Body of pancreas (tissue), 4 donors: ENCODE measurements at places on chromosomes 3 and 15.
A peak's percentile ranks its signal among the peaks of the same experiment; 100 is the strongest.

DNA sequence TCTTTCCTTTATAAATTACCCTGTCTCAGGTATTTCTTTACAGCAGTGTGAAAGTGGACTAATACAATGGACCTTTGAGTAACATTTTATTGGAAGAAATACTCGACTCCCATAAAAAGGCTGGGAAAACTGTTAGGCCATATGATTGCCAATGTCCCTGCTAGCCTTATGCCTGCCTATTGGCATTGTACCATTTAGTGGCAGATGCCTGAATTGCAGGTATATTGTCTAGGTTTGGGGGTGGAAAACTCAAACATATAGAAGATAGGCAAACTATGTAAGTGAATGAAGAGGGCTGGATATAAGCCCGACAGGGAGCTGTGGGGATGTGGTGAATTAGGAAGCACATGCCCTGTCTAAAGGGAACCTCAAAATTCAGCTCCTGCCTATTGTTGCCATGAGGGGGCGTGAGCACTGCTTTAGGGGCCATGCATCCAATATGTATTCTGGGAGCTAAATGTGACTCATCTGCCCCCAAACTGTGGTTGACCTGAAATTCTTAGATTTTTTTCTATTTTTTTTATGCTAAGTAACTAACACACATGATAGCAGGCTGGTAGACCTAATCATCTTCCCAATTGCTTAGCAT lies 65.2 kb upstream of the TRA2B start:
- no peaks in the 10 kb centered on the region for H3K36me3 ChIP-seq
- no peak for DNase-seq
- H3K27me3 ChIP-seq = no peaks in the 10 kb centered on the region
- no peak overlapping the region for H3K27ac ChIP-seq
- no peaks in the 10 kb centered on the region for H3K4me1 ChIP-seq

- H3K4me3 ChIP-seq = no peak overlapping the region
- no peaks in the 10 kb centered on the region for H3K36me3 ChIP-seq
- DNase-seq = no peak
- H3K4me1 ChIP-seq = no peaks in the 10 kb centered on the region
- no peaks in the 10 kb centered on the region for H3K27me3 ChIP-seq
These were observed 105.7 kb downstream of the CORO2B start for GRCh38 chr15:68684476-68684875.

- no peak overlapping the region for H3K27ac ChIP-seq
- no peak overlapping the region for H3K4me3 ChIP-seq
- no peaks in the 10 kb centered on the region for H3K27me3 ChIP-seq
- DNase-seq = no peak
- H3K4me1 ChIP-seq = peaks cover 25% of the 10 kb centered on the region
These were observed 2.9 kb upstream of the NME9 start for GRCh38 chr3:138332472-138333073.

DNA sequence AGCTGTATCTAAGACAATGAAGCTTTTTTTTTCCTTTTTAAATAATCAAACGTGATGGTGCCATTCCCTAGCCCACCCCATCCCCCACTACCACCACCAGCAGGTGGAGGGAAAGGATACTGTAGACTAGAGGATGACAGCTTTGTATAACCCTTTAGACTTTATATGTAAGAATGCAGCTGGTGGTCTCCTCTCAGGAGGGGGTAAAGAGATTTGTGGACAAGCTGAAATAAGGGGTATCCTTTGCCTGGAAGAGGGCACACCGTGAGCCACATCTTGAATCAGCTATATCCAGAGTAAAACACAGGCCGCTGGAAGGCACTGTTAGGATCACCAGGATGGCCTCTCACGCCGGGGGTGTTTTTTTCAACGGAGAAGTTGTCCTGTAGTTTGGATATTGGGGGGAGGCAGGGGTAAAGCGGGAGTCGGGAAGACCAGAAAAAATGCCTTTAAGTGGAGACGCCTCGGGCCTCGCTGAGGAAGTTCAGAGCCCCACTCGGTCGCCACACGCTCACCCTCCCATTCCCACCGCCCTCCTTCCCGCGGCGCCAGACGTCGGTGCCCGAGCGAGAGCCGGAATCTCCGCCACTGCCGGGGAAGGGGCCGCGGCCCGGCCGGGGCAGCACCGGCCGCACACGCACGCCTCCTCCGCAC lies 986 bp downstream of the KPNA4 start:
- DNase-seq = no peak
- peaks cover 51% of the 10 kb centered on the region for H3K4me1 ChIP-seq
- peak overlapping the region; percentile 32 for H3K4me3 ChIP-seq
- H3K27me3 ChIP-seq = no peaks in the 10 kb centered on the region
- peak overlapping the region; percentile 92 for H3K27ac ChIP-seq

DNA sequence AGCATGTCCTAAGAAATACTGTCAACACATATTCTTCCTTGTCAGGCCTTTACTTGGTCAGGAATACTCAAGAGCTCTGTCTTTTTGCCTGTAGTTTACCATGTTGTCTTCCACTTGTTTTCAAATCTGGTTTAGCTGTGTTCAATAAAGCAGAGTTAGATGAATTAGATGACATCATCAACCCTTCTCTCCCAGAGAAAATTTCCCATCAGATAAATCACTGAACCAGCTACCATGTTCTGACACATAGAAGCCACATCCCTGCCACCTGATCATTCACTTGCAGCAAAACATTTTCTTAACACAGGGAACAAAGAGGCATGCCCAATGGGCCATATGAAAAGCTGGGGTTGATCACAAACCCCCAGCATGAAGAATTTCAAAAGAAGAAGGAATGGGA lies 42.1 kb downstream of the TERC start:
- H3K27ac ChIP-seq = no peak overlapping the region
- H3K4me3 ChIP-seq = no peak overlapping the region
- no peaks in the 10 kb centered on the region for H3K27me3 ChIP-seq
- H3K4me1 ChIP-seq = no peaks in the 10 kb centered on the region

DNA sequence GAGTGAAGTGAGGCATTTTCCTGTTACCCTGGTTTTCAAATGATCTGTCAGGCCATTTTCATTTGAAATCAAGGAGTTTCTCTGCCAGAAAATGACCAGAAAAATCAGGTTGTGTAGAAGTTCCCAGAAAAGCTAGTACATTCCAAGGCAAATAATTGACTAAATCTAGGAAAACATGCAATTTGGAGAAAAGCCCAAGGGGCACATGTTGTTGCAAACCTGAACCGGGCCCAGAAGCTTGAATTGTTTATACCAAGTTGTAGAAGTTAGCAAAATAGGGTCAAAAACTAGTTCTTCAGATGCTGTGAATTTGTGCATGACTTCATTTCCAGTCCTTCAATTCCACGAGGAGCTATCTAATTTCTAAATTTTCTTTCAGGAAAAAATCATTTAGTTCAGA lies 31.0 kb downstream of the TRIM42 start:
- H3K4me3 ChIP-seq = no peak overlapping the region
- DNase-seq = no peak
- no peak overlapping the region for H3K27ac ChIP-seq
- H3K4me1 ChIP-seq = peaks cover 13% of the 10 kb centered on the region
- no peaks in the 10 kb centered on the region for H3K27me3 ChIP-seq

DNA sequence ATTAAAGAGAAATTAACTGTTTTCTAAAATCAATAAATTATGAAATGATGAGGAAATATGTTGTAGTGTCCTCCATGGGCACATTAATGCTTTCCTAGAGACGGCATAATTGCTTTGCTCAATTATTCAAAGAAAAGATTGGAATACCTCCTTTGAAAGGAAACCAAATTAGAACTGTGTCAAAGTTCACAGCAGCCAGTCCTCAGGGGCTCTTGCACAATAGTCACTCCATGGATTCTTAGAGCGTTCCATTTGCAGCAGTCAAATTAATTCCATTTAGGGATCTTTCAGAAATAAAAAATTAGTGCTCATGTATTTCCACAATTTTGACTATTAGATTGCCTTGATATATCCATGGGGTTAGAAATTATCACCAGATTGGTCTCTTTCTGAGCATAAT lies 841.6 kb upstream of the DPPA4 start:
- no peaks in the 10 kb centered on the region for H3K27me3 ChIP-seq
- no peak overlapping the region for H3K27ac ChIP-seq
- no peaks in the 10 kb centered on the region for H3K4me1 ChIP-seq
- DNase-seq = no peak
- no peaks in the 10 kb centered on the region for H3K36me3 ChIP-seq
- no peak overlapping the region for H3K4me3 ChIP-seq

- H3K36me3 ChIP-seq = no peaks in the 10 kb centered on the region
- no peak overlapping the region for H3K4me3 ChIP-seq
- peak overlapping the region; percentile 1 for H3K27ac ChIP-seq
- peaks cover 18% of the 10 kb centered on the region for H3K4me1 ChIP-seq
These were observed 53.5 kb downstream of the MSL2 start for GRCh38 chr3:136142592-136142991.

DNA sequence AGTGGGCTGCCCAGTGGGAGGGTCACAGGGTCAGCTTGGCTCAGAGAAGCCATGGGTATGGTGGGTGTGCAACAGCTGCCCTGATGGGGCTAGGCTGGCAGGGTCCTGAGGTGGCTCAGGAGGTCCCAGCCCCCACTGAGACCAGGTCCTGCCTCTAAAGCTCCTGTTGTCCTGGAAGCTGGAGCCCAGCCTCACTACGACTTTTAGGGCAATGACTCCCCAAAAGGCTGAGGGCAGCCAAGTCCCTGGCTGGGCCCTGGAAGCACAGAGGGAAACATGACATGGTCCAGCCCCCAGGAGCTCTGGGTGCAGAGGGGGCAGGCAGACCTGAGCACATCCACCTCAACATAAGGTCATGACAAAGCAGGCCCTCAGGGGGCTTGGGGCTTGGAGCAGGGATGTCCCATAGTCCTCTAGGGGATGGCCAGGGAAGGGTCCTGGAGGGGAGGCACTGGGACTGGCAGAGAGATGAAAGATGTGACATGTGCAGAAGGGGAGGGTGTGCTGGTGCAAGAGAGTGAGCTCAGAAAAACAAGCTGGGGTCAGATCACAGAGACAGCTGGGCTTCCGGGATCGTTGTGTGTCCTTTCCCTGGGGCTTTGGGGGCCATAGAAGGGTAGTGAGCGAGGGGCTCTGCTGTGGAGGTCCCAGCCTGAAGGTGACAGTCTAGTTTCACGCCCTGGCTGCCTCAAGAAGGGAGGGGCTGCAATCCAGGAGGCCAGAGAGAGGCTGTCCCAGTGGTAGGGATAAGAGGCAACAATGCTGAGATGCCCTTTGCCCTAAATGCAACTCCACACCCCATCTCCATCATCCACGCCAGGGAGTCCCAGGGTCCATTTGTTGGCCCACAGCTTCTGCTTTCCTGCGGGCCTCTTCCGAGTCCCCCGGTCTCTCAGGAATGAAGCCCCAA lies 639 bp upstream of the ITIH3 start:
- H3K36me3 ChIP-seq = no peaks in the 10 kb centered on the region
- H3K4me3 ChIP-seq = no peak overlapping the region
- H3K4me1 ChIP-seq = peaks cover 10% of the 10 kb centered on the region
- no peaks in the 10 kb centered on the region for H3K27me3 ChIP-seq

GRCh38 chr3:138297059-138297607 lies 32.5 kb downstream of the NME9 start:
- no peaks in the 10 kb centered on the region for H3K36me3 ChIP-seq
- H3K27ac ChIP-seq = no peak overlapping the region
- no peak for DNase-seq
- H3K27me3 ChIP-seq = no peaks in the 10 kb centered on the region
- no peak overlapping the region for H3K4me3 ChIP-seq

GRCh38 chr3:38577371-38578080 lies 72.0 kb downstream of the SCN5A start:
- no peaks in the 10 kb centered on the region for H3K27me3 ChIP-seq
- no peak for DNase-seq
- no peak overlapping the region for H3K27ac ChIP-seq
- H3K4me1 ChIP-seq = no peaks in the 10 kb centered on the region

DNA sequence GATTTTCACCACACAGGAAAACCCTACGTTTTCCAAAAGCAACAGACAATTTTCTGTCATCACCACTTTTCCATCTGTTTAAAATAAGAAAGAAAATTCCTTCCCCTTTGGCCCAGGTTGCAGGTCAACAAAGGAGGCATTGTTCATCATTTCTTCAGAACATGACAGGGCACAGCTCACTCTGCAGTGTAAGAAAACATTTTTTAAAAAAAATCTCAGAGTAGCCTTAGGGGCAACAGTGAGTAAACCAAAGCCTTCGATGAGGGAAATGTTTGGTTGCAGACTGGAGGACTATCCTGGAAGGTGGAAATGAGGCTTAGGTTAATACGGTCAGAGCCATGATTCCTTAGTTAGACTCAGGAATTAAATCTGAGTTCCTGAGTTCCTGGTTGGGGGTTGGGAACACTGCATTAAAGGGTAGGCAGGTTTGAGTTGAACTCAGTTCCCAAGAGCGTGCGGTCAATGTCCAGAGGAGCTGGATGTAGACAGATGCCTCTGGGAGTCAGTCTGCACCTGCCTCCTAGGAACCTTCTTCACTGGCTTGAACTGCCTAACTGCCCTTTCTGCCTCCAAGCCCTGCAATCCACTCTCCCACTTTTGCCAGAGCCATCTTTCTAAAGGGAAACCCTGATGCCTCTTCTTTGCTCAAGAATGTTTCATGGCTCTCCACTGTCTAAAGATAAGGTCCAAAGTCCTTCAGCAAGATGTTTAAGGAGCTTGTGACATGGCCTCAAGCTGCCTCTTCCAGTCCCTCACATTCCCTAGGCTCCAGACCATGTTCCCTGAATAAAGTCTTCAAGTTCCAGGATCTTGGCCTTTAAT lies 3.3 kb upstream of the HES1 start:
- no peaks in the 10 kb centered on the region for H3K36me3 ChIP-seq
- H3K4me3 ChIP-seq = no peak overlapping the region
- H3K27me3 ChIP-seq = no peaks in the 10 kb centered on the region
- peak overlapping the region; percentile 99 for H3K27ac ChIP-seq
- H3K4me1 ChIP-seq = peaks cover 54% of the 10 kb centered on the region

DNA sequence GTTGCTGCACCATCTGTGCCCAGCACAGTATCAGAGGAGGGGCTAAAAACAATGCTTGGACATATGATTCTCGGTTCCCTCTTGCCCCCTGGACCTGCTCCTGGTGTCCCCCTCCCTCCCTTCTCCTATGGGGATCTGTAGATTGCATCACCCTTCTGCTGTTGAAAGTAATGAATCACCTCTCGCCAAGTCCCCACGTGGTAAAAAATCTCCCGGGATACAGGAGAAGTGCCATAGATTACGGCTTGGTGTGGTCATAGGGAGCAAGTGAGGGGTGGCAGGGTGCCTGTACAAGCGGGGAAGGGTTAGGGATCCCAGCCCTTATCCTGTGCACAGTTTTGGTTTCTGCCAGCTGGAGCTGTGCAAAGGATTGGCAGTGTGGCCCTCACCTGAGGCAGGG lies 37.7 kb downstream of the AMOTL2 start:
- no peak for DNase-seq
- H3K4me3 ChIP-seq = no peak overlapping the region
- H3K27me3 ChIP-seq = no peaks in the 10 kb centered on the region
- H3K36me3 ChIP-seq = no peaks in the 10 kb centered on the region
- no peak overlapping the region for H3K27ac ChIP-seq

DNA sequence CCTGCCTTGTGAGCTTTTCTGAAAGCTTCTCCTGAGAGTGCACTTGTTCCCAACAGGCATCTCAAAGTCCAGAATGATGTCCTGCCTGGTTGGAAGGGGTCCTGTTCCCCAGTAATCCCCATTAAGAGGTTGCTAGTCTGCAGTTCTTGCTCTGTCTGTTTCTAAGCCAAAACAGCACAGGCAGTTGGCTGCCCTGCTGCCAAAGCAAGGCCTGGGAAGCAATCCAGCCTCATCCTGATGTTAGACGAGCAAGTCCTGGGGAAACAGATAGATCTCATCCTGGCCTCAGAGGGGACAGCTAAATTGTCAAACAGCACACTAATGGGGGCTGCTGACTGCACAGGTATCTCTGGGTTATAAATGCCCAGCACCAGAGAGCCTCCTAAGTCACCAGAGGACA lies 198.0 kb downstream of the EPHB1 start:
- no peak overlapping the region for H3K27ac ChIP-seq
- H3K4me1 ChIP-seq = no peaks in the 10 kb centered on the region
- no peaks in the 10 kb centered on the region for H3K36me3 ChIP-seq
- H3K4me3 ChIP-seq = no peak overlapping the region
- no peak for DNase-seq
